Ureter (tissue), 1 donor: ENCODE measurements at places on chromosomes 5 and 9. TPM values are rescaled to one million over a fixed set of nuclear protein-coding genes. Genes with fewer than 3 reads are reported as not detected.
A peak's percentile ranks its signal among the peaks of the same experiment; 100 is the strongest.

Gene LCP2
- total RNA-seq, result 21.7 TPM

Gene LECT2
- total RNA-seq, result not detected

GRCh38 chr9:15416880-15417279 lies 5.8 kb upstream of the SNAPC3 start:
- no peak for DNase-seq

Gene ADAMTS12
- total RNA-seq, result 1.7 TPM

DNA sequence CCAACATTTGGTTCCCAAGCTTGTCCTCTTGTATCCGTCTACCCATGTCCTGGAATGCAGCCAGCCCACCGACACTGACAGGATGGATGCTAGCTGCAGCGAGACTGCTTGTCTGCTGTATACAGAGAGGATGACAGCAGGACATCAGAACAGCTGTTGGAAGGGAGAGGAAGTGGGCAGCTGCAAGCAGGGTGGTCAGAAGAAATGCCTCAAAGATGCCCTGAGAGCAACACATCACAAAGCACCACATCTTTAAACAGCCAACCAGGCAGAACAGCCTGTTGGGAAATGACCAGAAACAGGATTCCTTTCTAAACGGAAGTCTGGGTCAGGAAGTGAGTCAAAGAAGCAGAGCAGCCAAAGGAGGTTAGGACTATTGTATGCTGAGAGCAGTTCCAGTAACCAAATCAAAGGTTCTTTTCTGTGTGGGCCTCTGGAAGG lies 219.1 kb downstream of the NDUFS4 start:
- DNase-seq, result no peak

DNA sequence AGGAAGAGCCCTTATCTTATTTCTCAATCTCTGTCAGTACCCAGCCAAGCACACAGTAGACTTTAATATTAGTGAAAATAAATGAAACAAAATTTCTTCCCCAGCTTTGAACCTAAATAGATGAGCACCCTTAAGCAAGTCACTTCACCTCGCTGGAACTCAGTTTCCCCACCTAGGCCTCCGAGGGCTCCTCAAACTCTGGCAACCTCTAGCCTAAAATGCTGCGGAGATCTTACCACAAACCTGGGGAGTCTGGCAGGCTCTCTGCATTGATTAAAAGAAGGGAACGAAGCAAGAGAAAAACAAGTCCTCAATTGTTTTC lies 326 bp downstream of the RIGI start:
- no peak for DNase-seq

DNA sequence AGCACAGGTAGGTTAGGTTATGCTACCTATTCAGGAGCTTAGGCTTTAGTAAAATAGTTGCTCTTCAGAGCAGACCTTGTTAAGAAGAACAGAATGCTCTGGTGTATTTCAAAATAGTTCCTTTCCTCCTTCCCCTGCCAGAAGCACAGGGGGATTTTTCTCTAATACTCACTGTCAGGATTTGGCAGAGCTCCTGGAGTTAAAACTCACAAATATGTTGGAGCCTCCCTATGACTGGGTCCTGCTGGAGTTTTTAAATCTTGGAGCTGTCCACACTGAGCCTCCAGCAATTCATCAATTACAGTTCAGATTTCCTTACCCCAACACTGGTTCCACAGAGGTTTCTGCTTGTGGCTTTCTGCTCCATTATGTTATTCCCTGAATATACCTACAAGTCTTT lies 1233.8 kb upstream of the WWC1 start:
- no peak for DNase-seq

Gene GAS1
- 11.6 TPM for total RNA-seq

GRCh38 chr5:180470361-180470760 lies 23.8 kb upstream of the CNOT6 start:
- DNase-seq, result peak; percentile 28

GRCh38 chr5:123116058-123116457 lies 27.0 kb downstream of the PRDM6 start:
- DNase-seq, result no peak

DNA sequence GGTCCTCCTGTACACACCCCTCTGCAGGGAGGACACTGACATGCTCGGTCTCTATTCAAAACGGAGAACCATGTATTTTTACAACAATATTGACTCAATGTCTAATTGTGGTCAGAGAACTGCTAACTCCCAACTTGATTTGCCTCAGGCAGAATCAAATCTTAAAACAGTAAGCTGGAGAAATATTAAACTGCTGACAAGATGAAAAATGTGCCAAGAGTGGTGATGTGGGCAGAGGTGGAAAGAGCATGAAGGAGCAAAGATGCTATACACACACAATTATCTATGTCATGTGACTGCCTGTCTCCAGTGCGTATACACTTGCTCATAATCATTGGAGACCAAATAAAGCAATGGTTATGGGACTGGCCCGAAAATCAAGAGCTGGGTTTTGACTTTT lies 556.1 kb upstream of the ZNF608 start:
- DNase-seq, result no peak

- no peak for DNase-seq
Observed at GRCh38 chr9:129938291-129938979, 103.2 kb downstream of the USP20 start.

DNA sequence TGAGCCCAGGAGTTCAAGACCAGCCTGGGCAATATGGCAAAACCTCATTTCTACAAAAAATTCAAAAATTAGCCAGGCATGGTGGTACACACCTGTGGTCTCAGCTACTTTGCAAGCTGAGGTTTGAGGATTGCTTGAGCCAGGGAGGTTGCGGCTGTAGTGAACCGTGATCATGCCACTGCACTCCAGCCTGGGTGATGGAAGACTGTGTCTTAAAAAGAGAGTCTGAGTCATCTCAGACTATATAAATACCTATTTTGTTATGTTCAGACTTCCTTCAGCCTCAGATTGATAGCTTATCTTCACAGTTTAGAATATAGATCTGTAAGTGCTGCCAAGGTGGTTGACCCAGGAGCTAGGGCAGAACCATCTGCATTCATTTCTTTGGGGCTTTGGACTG lies 1.6 kb upstream of the PAIP2 start:
- DNase-seq, result no peak

- no peak for DNase-seq
Observed at GRCh38 chr5:167785901-167786300, 505.5 kb upstream of the WWC1 start.

Gene JADE2
- total RNA-seq, result 68.7 TPM

DNA sequence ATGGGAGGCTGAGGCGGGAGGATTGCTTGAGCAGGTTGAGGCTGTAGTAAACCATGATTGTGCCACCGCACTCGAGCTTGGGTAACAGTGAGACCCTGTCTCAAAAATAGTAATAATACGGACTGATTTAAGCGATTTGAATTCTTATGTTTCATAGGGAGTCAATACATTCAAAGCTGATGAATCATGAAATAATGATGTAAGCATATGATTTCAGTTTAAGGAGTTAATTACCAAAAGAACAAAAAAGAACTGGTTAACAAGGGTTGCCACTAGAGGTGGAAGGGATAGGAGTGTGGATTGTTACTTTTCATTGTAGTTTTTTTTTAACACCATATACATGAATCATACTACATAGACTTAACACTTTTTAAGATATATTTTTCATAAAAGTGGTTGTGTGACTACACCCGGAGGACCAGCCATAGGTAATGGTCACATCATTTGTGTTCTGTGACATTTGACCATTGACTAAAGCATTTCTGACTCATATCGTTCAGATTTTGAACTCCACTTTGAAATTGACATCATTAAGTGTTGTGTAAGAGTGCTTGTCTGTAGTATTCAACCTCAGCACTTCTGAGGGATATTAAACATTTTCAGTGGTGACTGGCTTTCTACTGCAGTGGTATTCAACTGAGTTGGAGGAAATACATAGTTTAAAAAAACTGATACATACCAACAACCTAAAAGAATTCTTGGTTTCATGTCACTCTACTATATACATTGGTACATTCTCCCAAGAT lies 7.0 kb downstream of the TRMT10B start:
- DNase-seq, result no peak

GRCh38 chr9:27800159-27800558 lies 226.9 kb upstream of the C9orf72 start:
- no peak for DNase-seq

Gene ABLIM3
- 101 TPM for total RNA-seq

Gene SNX2
- 89.6 TPM for total RNA-seq

DNA sequence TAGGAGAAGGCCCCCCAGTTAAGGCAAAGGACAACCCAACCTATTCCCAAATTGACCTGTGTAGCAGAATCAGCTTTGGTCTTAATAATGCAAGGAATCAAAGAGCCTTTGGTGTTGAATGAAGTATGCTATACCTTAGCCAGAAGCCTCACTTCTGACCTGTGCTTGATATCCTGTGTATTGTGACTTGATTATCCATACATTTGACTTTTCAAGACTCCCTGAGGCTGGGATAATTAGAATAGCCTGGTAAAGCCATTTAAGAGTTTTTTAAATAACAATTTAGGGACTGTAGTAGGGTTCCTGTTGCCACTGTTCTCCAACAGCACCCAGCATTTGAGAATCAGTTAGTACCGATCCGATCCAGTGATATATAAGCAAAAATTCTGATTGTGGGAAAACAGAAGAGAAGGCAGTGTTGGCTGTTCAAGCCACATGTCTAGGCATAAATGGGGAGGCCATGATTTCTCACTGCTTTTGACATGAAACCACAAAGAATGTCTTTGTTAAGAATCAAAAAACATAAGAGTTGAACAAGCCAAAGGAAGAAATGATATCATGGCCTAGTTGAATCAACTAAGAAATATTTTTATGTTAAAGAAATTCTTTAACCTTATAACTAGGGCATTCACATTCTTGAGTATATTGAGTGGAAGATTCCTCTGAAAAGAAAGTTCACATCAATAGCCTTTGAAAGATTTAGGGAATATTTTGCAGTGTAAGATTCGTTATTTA lies 98.9 kb downstream of the F2RL2 start:
- DNase-seq, result no peak

GRCh38 chr5:79191457-79191856 lies 44.5 kb upstream of the JMY start:
- DNase-seq, result no peak

Gene ALDH1B1
- 36.8 TPM for total RNA-seq

Gene INIP
- total RNA-seq, result 29.1 TPM

GRCh38 chr9:131951905-131952304 lies 127.8 kb downstream of the MED27 start:
- DNase-seq, result no peak

Gene PCDHGB4
- total RNA-seq, result 8.0 TPM

DNA sequence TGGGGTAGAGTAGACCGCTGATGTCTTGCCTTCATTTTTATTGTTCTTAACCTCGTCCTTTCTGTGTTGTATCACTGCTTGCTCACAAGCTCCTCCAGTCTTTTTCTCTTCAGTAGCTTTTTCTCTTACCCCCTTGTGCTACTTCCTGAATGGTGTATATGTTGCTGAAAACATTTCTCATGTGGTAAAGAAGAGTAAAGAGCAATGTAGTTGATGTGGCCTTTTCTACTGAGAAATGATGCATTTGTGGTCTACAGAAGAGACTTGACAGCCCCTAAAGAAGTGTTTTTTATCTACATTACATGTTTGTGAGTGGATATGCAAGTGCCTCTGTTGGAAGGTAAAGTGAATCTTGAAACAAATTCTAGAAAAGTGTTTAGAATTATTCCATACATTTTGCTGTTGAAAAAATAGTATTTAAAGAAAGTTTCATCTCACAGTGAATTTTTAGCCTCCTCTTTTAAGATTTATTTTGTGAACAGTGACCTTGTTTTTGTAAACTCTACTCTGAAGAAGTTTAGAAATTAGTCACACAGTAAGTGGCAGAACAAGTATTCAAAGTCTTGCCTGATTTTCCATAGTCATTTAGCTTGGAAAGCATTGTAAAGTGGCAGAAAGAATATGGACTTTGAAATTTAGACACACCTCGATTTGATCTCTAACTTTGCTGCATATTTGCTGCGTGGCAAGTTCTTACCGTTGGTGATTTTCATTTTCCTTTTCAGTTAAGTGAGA lies 17.4 kb downstream of the CDC42SE2 start:
- DNase-seq, result no peak

Gene TLR4
- 23.5 TPM for total RNA-seq

DNA sequence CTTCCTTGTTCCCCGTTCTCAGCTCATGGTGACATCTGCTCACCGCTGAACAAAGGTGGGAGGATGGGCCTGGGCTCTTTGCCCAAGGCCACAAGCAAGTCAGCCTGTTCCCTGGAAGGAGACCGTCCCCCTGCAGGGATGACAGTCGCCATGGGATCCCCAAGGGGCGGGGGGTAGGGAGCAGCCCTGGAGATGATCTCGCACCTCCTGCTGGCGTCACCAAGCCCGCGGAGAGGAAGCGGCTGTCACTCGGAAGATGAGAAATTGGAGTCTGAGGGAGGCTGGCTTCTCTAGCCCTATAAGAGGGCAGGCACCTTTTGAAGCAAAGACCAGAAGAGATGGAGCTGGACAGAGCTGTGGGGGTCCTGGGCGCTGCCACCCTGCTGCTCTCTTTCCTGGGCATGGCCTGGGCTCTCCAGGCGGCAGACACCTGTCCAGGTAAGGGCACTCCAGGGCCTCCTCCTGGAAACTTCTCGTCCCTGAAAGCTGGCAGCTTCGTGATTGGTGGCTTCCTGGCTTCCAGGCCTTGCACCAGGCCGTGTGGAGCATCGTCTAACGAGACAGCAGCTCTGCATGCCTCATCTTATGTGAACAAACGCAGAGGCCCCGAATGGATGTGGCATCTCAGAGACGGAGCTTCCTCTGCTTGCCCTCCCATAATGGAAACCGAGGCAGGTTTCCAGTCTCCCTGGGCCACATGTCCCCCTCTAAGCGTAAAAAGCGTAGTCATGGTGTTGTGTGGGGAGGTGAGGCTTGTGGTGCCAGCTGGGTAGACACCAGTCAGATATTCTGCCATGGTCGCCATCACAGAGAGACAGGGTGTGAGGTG lies at the start of gene FCN2:
TSS of gene FCN2 (plus strand) at position 327 of the 829 bp plus-strand sequence. CDS start at position 339, 12 bp downstream.
- no peak for DNase-seq

Gene SPDL1
- 10.4 TPM for total RNA-seq

GRCh38 chr9:134655101-134655500 lies 13.5 kb downstream of the COL5A1 start:
- DNase-seq, result no peak

DNA sequence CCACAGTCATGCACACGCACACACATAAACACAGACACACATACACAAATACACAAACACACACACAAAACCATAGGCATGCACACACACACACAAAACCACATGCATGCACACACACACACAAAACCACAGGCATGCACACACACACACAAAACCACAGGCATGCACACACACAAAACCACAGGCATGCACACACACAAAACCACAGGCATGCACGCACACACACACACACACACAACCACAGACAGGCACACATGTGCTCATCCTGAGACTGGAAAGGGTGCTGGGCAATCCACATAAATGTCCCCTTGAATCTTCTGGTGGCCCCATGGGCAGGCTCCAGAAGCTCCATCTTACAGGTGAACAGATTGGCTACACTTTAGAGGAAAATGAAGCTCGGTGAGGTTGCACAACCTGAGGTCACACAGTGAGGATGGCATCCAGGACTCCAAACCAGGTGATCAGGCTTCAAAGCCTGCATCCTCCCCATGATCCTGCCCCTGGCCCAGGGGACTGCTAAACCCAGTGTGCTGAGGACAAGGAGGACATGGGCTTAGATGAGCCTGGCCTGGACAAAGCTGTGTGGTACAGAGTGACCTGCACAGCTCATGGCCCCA lies 144.8 kb downstream of the GADD45G start:
- DNase-seq, result no peak

GRCh38 chr5:158565017-158565789 lies 534.5 kb downstream of the EBF1 start:
- DNase-seq, result no peak

GRCh38 chr5:143892271-143892670 lies 80.3 kb downstream of the HMHB1 start:
- DNase-seq, result no peak

Gene TEX48
- total RNA-seq, result not detected
